ENCODE measurements at places on chromosomes 5 and 9. TPM values are rescaled to one million over a fixed set of nuclear protein-coding genes. Genes with fewer than 3 reads are reported as not detected.

The SPEF2 gene
- total RNA-seq: 0.15 TPM

The MARVELD2 gene
- 34.7 TPM for total RNA-seq

The LCN2 gene
- total RNA-seq: 3.0 TPM

The CXXC5 gene
- 77.5 TPM for total RNA-seq

The FAM78A gene
- 3.4 TPM for total RNA-seq

The PCDHB13 gene
- total RNA-seq: 2.9 TPM

The PCDHA9 gene
- 1.4 TPM for total RNA-seq

The CD14 gene
- 0.63 TPM for total RNA-seq

The GABRA6 gene
- total RNA-seq: not detected

The ELAVL2 gene
- 22.8 TPM for total RNA-seq

DNA sequence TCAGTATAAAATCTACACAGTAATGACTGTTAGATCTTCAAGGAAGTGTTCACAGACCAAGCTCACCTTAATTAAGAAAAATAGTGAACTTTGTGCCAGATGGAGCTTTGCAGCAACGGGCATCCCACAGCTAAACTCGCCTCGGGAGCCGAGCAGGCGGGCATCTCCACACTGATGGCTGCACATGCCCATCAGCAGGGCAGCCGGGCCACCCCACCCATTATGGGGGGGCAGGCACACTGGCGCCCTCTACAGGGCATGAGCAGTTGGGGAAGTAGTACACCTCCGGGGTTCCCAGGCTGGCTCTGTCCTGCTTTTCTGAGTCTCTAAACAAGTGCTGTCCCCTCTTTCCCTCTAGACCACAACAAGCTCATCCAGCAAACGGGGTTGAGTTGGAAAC, 21.6 kb downstream of the ANKS6 start:
- H3K27ac ChIP-seq: no peak overlapping the region
- H3K4me3 ChIP-seq: no peak overlapping the region
- H3K27me3 ChIP-seq: no peaks in the 10 kb centered on the region
- peak; percentile 63 for DNase-seq

GRCh38 chr5:88172847-88173758, 95.5 kb downstream of the TMEM161B start:
- peaks cover 16% of the 10 kb centered on the region for H3K4me1 ChIP-seq
- no peaks in the 10 kb centered on the region for H3K27me3 ChIP-seq
- DNase-seq: peak; percentile 32
- H3K4me3 ChIP-seq: no peak overlapping the region

GRCh38 chr5:91468651-91469422, 85.7 kb upstream of the ARRDC3 start:
- DNase-seq: no peak
- H3K27ac ChIP-seq: no peak overlapping the region
- H3K4me3 ChIP-seq: no peak overlapping the region

DNA sequence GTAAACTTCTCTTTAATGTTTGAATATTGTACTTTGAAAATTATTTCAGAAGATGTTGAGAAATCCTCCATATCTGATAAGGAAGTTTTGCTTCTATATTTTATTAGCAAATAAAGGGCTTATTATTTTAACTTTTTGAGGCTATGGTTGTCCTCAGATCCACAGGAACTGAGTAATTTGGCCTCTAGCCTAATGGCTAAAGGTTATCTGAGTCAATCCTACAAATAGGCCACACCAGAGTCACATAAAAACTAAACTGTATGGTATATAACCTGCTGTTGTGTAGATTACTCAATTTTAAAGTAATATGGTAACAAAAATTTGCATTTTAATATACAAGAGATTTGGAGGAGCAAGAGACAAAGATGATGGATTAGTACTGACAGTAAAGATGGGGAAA, 549.2 kb upstream of the GRAMD2B start:
- DNase-seq: no peak
- no peak overlapping the region for H3K4me3 ChIP-seq
- no peaks in the 10 kb centered on the region for H3K27me3 ChIP-seq
- no peak overlapping the region for H3K27ac ChIP-seq
- H3K4me1 ChIP-seq: peaks cover 20% of the 10 kb centered on the region

DNA sequence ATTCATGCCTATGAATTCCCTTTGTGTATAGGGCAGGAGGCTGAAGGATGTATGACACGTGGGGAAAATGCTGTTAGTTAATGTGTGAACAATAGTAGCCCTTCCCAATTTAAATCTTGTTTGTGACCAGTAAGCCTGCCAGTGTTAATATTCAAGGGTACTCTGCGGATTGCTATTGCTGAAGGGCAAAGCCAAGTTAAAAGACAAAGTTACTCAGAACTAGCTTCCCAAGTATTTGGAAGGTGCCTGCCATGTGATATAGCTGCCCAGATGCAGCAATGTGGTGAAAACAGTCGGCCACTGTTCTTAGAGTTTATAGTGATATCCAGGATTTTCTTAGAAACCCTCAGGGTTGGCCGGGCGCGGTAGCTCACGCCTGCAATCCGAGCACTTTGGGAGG, 34.6 kb downstream of the MARVELD2 start:
- H3K27ac ChIP-seq: no peak overlapping the region
- no peak overlapping the region for H3K4me3 ChIP-seq
- no peak for DNase-seq
- H3K27me3 ChIP-seq: no peaks in the 10 kb centered on the region

DNA sequence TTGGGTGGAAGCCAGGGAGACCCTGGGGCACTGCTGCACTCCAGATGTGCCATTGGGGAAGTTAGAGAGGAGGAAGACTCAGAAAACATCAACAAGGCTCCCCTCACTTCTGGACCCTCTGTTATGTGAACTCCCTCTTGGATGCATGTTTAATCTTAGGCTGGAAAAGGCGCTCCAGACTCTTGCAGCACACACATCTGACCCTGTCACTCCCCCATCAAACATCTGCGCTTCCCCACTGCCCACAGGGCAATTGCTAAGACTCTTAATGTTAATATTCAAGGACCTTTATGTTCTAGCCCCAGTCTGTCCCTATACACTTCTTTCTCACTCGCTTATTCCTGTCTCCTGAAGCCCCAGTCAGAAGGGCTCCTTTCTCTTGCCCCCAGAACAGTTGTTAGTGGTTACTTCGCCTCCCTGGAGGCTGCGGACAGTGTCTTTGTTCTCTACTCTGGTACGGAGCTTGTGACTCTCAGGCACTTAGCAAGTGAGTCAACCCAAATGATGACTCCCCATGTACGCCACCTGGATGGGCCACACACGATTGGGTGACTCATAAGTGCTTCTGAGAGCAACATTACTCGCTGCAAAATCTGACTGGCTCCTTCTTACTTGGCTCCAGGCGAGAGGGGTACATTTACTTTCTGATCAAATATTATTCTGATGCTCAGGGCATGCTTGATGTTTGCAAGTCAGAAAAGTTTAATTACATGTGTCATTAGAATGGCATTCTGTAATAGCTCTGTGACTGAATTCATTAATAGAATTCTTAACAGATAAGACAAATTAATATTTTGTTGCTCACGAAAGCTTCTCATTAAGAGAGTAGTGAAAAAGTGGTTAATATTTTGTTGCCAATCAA, 193.6 kb downstream of the HSPA4 start:
- no peak for DNase-seq
- H3K27ac ChIP-seq: no peak overlapping the region
- H3K4me3 ChIP-seq: no peak overlapping the region
- H3K36me3 ChIP-seq: no peaks in the 10 kb centered on the region

- peak; percentile 16 for DNase-seq
- H3K4me3 ChIP-seq: no peak overlapping the region
- no peak overlapping the region for H3K27ac ChIP-seq
- H3K4me1 ChIP-seq: peaks cover 19% of the 10 kb centered on the region
- no peaks in the 10 kb centered on the region for H3K36me3 ChIP-seq
Observed at GRCh38 chr5:169945831-169946261, 34.4 kb downstream of the INSYN2B start.

DNA sequence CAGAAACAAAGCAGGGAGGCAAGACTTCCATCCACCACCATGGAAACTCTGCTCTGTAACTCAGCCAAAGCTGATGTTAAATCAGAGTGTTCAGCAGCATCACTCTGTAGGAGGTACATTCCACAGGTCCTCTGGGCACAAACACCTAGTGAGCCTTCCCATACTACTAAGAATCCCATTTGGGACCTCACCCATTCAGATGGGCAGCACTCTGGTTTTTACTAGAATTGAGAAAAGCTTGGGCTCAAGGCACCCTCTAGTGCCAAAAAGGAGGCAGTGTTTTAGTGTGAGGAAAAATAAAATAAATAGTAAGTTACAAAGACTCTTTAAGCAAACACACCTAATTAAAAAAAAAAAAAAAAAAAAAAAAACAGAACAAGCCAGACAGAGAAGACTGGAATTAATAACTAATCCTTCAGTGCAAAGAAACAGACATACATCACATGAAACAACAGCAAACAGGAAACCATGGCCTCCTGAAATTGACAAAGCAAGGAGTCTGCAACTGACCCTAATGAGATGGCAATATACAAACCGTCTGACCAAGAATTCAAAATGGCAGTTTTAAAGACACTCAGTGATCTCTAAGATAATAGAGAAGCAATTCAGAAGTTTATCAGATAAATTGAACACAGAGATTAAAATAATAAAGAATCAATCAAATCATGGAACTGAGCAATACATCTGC, 159.5 kb downstream of the GNA14 start:
- no peaks in the 10 kb centered on the region for H3K27me3 ChIP-seq
- peak overlapping the region; percentile 51 for H3K27ac ChIP-seq
- no peak overlapping the region for H3K4me3 ChIP-seq
- peak; percentile 18 for DNase-seq

DNA sequence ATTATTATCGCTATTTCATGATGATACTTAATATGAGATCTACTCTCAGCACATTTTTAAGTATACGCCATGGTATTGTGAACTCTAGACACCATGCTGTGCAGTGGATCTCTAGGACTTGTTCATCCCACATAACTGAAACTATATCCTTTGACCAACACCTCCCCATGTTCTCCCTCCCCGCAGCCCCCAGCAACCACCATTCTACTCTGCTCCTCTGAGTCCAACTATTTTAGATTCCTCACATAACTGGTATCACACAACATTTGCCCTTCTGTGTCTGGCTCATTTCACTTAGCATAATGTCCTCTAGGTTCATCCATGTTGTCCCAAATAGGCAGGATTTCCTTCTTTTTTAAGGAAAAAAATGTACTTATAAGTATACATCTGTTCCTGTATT, 6.6 kb upstream of the TBC1D2 start:
- H3K4me1 ChIP-seq: peaks cover 34% of the 10 kb centered on the region
- no peak for DNase-seq
- no peak overlapping the region for H3K27ac ChIP-seq
- no peaks in the 10 kb centered on the region for H3K27me3 ChIP-seq
- no peaks in the 10 kb centered on the region for H3K36me3 ChIP-seq

DNA sequence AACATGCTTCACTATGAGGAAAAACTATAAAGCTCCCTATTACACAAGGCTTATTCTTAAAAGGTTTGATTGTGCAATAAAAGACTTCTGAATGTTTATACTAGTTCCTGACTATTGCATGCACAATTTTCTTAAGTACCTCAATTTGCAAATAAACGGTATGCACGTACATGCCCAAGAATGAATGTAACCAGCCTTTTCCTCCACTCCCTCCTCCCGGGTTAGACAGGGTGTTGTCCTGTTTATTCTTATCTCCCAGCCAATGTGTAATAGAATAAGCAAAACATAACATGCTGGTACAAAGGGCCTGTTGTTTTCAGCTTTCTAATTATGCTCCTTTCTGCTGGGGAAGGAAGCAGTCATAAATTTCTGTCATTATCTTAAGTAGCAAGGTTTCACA, 79.1 kb downstream of the AOPEP start:
- no peaks in the 10 kb centered on the region for H3K27me3 ChIP-seq
- no peak for DNase-seq
- H3K36me3 ChIP-seq: no peaks in the 10 kb centered on the region
- H3K4me3 ChIP-seq: no peak overlapping the region

- H3K4me1 ChIP-seq: peaks cover 13% of the 10 kb centered on the region
- H3K27ac ChIP-seq: no peak overlapping the region
- no peaks in the 10 kb centered on the region for H3K36me3 ChIP-seq
- no peaks in the 10 kb centered on the region for H3K27me3 ChIP-seq
- no peak for DNase-seq
Observed at GRCh38 chr5:59418808-59419207, 474.7 kb downstream of the PDE4D start.

GRCh38 chr9:385818-386398, 171.2 kb downstream of the DOCK8 start:
- peaks cover 30% of the 10 kb centered on the region for H3K4me1 ChIP-seq
- no peak overlapping the region for H3K27ac ChIP-seq
- DNase-seq: peak; percentile 62

DNA sequence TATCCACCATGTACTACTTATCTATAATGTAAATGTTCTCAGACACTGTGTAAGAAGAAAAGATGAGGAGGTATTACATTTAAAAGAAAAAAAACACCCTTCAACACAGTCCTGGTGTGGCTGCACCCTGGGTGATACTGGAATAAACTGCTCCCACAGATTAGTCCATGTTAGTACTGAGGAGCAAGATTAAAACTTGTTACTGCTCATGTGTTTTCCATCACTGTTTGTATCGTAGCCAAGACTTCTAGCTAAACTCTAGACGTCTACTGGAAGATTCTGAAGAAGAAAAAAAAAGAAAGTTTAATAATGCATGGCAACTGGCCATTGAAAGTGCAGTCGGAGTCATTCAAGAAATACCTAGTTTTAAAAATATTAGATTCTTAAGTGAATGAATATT, at the start of gene ASPN:
Gene ASPN (minus strand): TSS at position 178 of the 400 bp plus-strand sequence.
- no peaks in the 10 kb centered on the region for H3K36me3 ChIP-seq
- no peaks in the 10 kb centered on the region for H3K27me3 ChIP-seq
- no peak for DNase-seq
- no peak within 1 kb of the TSS for H3K4me3 ChIP-seq
- H3K4me1 ChIP-seq: peaks cover 17% of the 10 kb centered on the region
- no peak within 1 kb of the TSS for H3K27ac ChIP-seq

DNA sequence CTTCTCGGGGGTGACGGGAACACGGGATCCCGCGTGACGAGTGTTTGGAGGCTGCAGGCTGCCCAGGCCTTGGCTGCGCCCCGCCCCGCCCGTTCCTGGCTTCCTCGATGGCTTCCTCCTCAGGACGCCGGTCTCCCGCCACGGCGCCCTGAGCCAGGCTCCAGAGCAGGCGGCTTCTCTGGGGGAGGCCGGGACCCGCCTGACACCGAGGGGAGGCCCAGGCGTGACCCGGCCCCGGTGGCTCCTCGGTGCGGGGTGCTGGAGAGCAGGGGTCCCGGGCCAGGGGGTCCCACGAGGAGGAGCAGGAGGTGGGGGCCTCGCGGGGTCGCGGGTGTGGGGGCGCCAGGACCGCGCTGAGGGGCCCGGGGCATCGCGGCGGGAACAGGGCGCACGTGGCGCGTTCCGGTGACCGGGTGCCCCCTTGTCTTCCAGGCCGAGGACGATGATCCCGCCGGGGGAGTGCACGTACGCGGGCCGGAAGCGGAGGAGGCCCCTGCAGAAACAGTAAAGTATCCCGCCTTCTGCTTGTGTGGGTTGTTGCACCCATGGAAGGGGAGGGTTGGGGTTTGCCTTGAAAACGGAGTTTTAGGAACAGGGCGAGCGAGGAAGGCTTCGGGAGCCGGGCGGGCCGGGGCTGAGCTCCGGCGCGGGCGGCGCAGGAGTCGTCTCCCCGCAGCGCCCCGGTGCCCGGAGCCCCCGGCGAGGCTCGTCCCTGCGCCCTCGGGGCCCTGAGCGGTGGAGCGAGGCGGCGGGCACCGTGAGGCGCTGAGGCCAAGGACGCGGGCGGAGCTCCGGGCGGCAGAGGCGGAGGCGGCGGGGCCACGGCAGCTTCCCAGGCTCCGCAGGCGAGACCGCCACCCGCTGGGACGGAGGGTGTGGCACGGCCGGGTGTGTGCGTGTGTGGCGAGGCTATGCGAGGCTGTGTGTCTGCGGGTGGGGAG, 22.2 kb downstream of the AHRR start:
- peak overlapping the region; percentile 71 for H3K4me3 ChIP-seq
- peaks cover 20% of the 10 kb centered on the region for H3K27me3 ChIP-seq
- DNase-seq: peak; percentile 77
- no peaks in the 10 kb centered on the region for H3K36me3 ChIP-seq
